Trophoblast cell (in vitro differentiated cells and primary cell): ENCODE measurements at places on chromosomes 7 and 10.
A peak's percentile ranks its signal among the peaks of the same experiment; 100 is the strongest.

DNA sequence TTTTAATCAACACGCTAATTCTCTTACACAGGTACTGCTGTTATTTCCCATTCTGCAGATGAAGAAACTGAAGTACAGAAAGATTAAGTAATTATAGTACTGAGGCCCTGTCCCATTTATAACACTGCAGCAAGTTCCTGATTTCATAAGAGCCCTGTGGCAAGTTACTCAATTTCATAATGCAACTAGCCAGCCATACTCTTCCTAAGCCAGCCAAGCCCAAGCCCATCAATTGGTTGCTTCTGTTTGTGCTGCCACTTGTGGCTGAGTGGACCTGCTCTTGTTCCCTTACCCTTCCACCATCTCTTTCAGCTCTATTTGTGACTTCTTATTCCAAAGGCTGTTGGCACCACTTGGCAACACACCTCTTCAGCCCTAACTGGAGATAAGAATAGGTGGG lies 19.7 kb upstream of the PRPF18 start:
- DNase-seq, result no peak

GRCh38 chr10:21449288-21449966 lies 76.1 kb downstream of the SKIDA1 start:
- DNase-seq, result no peak

GRCh38 chr7:4074407-4074806 lies 607.7 kb upstream of the FOXK1 start:
- no peak for DNase-seq

GRCh38 chr10:74040200-74041126 lies 42.5 kb downstream of the VCL start:
- DNase-seq, result no peak

DNA sequence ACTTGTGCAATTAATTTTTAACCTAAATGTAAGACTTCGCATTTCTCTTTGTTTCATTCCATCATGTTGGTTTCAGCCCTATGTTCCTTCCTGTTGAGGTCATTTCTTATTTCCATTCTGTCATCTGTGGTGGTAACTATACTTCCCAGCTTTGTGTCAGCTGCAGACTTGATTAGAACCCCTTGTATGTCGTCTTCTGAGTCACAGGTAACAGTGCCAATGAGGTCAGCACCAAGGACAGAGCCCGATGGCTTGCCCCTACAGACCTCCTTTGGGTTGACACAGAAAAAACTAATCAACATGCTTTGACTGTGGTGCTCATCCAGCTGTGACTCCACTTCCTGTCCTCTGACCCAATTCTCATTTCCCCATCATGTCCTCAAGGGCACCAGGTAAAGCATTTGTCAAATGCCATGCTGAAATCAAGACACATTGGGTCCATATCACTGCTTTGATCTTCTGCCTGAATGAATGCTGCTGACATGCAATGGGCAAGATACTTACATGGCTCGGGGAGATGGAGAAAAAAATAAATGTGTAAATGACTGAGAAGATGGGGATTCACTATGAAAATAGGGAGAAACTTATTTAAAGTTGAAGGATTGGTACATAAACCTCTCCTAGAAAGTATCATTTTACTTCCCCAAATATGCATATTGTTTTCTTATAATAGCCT lies 25.6 kb upstream of the CRTAC1 start:
- no peak for DNase-seq

DNA sequence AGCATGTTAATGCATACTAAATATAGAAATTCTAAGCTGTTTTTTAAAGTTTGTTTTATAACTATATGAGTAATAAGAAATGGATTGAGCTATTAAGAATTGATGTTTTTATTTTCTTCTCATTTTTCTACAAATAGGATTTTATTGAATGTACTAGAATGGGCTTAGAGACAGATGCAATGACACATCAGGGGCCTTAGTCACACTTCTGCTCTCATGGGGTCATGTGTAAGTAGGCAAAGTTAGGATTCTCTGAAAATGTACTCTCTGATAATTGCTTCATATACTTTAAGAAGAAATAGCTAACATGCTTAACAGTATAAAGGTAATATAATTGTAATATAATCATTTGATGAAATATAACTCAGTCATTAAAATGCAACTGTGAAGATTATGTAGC lies 154.6 kb downstream of the ZNF438 start:
- no peak for DNase-seq

DNA sequence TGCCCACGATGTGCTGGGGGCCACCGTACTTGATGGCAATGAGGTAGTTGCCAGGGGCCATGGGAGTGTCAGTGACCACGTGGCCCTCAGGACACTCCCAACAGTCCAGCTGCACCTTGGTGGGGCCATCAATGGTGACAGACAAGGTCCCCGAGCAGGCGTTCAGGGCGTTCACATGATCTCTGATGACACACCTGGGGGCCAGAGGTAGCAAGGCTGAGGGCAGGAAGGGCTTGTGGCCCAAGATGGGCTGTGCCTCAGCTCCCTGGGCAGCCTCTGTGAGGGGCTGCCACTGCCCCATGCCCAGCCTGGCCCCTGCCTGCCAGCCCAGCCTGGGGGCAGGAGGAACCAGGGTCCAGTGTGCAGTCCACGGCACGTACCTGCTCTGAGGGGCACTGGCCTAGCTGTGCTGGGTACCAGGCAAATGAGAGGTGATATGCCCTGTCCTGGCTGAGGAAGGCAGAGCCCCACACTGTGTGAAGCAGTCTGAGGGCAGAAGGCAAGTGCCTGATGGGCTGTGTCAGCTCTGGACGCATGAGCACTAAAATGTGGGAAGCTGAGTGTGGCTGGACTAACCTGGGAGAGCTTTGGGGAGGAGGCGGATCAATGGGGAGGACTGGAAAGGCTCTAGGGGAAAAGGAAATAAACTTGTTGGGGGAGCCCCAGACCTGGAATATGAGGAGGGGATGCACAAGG lies 3.5 kb upstream of the KCP start:
- DNase-seq, result no peak

DNA sequence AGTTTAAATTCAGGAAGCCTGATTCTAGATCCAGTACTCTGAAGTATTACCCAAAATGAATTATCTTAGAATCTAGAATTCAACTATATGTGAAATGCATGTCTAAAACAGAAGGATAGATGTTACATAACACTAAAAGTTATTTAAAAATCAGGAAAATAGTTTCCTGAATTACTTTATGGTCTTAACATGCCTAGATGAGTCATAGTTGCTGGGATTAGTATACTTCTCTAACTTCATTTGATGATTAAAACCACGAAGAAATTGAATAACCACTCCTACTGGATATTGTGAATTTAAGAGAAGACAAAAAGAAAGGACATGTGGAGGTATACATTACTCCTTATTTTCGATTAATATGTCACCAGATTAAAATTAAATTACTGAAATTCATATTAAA lies 65.5 kb downstream of the ATAD1 start:
- no peak for DNase-seq

DNA sequence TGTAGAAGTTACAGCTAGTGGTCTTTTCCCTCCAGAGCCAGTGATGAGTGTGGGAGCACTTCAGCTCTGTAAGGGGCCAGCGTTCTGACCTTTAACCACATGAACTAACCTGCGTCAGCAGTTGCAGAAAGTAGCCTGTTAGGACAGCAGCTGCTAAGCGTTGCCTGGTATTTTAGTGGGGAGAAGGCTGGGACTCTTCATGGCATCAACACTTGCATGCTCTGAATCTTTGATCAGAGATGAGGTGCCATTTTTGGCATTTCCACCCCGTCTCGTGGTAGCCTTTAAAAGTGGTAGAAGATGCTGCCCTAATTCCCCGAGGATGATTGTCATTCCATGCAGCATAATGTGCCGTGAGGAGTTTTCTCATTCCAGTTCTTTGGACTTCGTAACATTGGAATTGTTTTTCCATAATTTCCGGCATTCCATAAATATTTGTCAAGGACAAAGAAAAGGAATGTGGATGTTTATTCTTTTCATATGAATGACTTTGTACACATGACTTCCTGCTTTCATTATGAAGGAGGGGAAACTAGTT lies 92.2 kb downstream of the AVL9 start:
- peak; percentile 89 for DNase-seq

DNA sequence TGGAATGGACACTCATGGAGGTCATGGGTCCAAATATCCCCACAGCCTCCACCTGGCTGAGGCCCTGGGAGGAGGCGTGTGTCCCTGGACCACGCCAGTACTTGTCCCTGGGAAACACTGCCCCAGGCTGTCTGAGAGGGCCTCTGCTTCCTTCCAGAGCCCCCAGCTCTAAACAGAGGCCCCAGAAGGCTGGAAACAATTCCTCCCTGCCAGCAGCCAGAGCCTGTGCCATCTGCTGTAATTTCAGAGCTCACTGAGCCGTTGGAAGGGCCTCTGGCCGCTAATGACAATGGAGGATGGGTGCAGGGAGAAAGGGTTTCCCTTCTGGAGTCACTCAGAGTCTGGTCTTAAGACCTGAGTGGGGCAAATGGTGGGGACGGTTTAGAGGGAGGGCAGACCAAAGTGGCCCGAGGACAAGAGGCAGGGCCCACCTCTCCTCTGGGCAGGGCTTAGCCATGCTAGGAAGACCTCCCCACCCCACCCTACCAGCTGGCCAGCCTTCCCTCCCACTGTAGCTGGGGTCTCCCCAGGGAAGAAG lies 7.1 kb downstream of the CHAT start:
- no peak for DNase-seq

- DNase-seq, result no peak
These were observed 64.8 kb downstream of the MRC1 start for GRCh38 chr10:17873946-17874345.

GRCh38 chr10:28959850-28960501 lies 282.7 kb downstream of the BAMBI start:
- no peak for DNase-seq

- no peak for DNase-seq
These were observed 388.2 kb upstream of the GALNT17 start for GRCh38 chr7:70743531-70744325.

DNA sequence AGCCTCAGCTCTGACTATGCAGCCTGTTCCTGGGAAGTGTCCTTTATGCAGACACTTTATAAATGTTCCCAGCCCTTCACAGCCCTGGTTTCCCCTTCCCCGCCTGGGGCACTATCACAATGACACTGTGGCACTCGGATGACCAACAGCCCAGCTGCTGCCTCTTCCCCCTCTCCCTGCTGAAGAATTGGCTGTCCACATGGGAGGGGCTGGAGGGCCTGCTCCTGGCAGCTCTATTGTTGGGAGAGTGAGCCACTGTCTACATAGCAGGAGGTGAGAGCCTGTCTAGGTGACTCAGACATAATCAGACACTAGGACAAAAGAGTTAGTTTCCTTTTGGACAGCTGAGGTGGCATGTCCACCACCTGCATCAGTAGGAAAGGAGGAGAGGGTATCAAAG lies 437.5 kb downstream of the PLXNA4 start:
- no peak for DNase-seq

GRCh38 chr7:140972876-140973829 lies 41.6 kb downstream of the MRPS33 start:
- DNase-seq, result no peak

- peak; percentile 46 for DNase-seq
These were observed 455.4 kb upstream of the C7orf33 start for GRCh38 chr7:148135116-148135515.

- DNase-seq, result no peak
These were observed 282.6 kb downstream of the CAMK1D start for GRCh38 chr10:12631787-12632562.

- no peak for DNase-seq
These were observed 7.7 kb downstream of the CREB3L2 start for GRCh38 chr7:137994216-137994615.

DNA sequence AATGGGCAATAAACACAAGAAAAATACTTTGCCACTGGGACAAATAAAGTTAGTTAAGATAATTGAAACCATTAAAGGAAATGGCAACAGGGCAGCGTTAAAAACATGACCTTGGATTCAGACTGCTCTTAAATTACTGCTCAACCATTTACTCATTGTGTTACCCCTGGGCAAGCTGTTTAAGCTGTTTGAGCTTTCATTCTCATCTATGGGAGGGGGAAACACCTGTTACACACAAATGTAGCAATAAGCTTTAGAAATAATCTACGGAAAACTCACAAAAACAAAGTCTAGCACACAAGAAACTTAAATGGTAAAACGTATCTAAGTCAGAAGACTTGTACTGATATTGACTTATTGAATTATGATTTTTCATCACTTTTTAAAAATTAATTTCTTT lies 137.1 kb downstream of the KMT2E start:
- DNase-seq, result no peak

DNA sequence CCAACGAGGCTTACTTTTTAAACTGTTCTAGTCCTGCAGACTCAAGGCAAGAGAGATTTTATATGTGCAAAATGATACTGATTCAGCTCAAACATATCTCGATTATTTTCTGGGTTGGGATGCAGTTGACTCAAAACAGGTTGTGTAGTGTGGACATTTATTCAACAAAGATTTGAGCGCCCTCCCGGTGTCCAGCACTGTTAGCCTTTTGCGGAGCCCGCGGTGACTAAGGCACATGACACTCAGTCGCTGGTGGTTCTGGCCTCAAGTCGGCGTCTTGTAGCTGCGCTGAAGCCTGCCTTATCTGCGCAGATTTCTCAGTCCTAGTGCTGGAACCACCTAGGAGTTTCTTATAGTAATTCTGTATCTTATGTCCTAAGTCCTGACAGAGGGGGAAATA lies 938 bp upstream of the CADPS2 start:
- DNase-seq, result peak; percentile 72

GRCh38 chr10:62689712-62690111 lies 114.8 kb upstream of the ADO start:
- no peak for DNase-seq

DNA sequence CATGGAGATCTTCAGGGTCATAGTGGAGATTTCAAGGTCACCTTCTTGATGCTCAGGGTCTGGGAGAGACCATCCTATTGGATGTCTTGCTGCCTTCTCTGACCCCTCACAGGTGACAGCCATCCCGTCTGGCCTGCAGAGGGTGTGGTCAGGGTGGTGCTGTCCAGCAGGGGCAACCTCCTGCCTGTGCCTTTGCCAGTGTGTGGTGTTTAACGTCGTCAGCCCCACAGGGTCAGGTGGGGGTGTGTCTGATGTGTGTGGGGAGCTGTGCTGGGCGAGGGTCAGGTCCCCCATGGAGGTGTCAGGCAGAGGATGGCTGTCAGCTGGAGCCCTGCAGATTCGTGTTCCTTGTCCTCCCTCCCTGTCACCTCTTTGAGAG lies 16.5 kb downstream of the ADCY1 start:
- DNase-seq, result no peak

DNA sequence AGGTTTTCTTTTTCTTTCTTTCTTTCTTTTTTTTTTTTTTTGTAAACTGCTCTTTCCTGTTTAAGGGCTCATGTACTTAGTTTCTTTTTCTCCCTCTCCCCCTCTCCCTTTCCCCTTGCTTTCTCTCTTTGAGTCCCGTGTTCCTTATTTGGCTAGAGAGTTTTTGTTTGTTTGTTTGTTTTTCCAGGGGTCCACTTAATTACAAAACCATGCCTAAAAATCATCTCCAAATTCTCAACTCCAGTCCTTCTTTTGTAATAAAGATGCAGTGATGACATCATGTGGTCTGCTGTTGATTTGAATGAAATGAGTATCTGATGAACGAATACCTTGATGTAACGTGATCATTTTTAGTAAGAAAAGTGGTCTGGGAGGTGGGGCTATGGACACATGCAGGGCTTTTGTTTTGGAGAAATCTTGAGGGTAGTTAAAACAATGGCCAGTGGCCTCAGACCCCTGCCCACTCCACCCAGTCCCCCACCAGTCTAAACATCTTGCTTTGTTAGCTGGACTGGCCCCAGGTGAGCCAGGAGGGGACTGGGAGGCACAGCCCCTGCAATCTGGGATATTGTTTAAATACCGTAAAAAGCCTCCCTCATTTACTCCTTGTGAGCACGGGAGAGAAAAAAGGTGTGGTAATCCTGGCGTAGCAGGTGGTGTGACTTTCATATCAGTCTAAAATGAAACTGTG lies 165.7 kb downstream of the LRMDA start:
- DNase-seq, result no peak

GRCh38 chr10:59135275-59135674 lies 41.2 kb upstream of the PHYHIPL start:
- no peak for DNase-seq
